Head of caudate nucleus (tissue), 42 donors: ENCODE measurements at places on chromosomes 1 and 21.

- DNase-seq, result no peak
These were observed 5.6 kb downstream of the OSBPL9 start for GRCh38 chr1:51622455-51622913.

- DNase-seq, result no peak
These were observed 416.7 kb downstream of the LRRIQ3 start for GRCh38 chr1:73781251-73781650.

- no peak for DNase-seq
These were observed 135.5 kb downstream of the ESRRG start for GRCh38 chr1:216587715-216588114.

DNA sequence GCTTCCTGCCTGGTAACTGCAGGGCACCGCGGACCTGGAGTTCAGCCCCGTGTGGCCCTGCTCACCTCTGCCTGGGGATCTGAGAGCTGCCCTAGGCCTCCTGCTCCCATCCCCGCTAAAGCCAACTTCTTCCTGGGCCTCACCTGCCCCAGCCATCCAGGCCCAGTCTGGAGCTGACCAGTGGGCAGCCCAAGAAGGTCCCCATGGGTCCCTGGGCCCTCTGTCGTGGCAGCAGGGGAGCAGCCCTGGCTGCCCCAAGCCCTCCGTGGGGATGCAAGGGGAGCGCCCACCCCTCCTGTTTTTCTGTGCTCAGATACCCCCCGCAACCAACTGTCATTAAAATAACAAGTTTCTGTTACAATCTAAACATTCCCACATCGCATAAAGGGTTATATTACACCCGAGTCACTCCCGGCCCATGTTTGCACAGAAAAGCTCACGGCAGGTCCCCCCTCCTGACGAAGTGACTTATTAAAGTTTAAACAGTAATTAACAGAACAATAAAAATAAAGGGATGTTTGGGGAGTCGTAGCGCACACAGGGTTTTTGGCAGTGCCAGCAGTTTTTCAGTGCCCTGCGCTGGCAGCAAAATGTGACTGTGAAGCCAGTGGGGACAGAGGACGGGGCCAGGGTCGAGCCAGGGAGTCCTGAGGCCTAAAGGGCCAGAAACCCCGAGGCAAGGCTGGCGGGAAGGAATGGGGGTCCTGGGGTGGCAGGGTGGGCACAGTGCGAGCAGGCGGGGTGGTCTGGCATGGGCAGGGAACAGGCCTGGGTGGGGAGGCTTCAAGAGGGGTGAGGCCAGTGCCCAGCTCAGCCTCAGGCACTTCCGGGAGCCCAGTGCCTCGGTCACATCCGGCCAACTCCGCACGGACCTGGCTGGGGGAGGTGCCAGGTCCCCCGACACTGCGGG lies 121.5 kb downstream of the CASZ1 start:
- DNase-seq, result no peak

DNA sequence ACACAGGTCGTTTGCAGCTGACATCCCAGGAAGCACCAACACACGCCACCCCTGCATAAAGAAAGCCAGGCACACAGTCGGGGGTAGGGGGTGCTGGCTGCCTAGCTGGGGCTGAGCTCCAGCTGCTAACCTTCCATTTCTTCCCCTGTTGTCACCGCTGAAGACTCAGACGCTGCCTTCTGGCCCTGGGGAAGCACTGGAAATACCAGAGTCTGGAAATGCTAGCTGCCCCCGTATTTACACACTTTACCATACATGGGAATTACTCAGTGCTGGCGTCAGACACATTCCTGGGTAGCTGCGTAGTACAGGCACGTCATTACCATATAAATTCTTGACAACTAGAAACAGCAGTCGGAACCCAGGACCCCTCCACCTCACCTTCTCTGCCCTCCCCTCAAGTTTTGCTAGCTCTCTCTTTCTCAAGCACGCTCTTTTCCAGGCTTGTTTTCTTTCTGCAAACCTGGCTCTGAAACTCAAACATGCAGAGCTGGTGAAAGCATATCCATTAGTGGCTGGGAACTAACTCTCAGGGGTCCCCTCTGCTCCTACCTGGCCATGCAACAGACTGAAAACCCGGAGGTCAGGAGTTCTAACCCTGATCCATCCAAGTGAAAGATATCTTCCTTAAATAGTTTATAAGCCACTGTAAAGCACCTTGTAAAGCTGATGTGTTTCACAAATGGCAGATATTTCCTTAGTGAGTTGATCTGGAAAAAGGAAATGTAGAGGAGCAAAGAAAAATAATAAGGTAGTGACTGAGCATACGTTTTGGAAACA lies 3.3 kb downstream of the CSRP1 start:
- DNase-seq, result no peak

- DNase-seq, result no peak
These were observed 239.8 kb upstream of the RAB4A start for GRCh38 chr1:229031061-229031460.

- DNase-seq, result no peak
These were observed 8.4 kb downstream of the HCN3 start for GRCh38 chr1:155285631-155286044.

DNA sequence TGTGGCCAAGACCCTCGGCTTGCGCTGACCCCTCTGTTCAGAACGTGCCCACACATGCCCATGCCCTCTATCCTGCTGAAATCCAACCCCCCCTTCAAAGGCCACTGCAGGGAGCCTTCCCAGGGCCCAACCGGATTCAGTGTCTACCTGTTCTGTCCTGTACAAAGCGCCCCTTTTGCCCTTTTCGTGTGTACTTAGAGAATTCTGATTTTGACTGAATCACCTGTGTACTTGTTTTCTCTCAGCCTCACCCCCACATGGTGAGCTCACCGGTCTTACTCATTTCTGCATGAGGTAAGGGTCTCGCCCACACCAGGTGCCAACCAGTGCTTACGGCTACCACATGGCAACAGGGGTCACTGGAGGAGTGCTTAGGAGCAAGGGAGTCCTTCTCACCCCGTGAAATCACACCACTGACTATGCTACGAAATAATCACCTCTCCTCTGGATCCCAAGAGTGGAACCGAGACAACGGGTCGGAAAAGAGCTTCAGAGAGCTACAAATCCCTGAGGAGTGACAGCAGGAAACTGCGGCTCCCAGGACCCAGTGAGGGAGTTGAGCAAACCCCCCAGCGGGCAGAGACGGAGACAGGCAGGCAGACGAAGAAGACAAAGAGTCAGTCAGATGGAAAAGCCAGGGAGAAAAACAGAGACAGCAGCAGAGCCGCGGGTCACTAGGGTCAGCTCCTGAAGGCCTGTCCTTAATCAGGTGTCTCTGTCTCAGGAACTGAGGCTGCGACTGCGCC lies 2.1 kb upstream of the S100A2 start:
- DNase-seq, result no peak

- DNase-seq, result no peak
These were observed 78.5 kb downstream of the FHAD1 start for GRCh38 chr1:15325375-15326085.

DNA sequence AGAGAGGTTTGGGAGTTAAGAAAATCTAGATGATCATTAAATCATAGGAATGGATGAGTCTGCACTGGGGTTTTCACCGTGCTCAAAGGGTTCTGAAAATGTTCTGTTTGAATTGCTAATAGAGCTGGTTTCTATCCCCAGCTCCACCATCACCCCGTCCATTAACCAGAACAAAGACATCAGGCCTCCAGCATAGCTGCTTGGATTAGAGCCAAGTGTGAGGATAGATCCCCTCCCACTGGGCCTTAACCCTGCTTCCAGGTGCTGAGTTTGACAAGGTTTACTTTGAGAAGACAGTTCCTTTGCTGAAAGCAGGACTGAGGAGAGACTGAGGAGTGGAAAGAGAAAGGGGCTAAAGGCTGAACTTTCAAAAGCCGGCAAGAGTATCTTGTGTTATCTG lies 48.3 kb downstream of the MPZL1 start:
- no peak for DNase-seq

GRCh38 chr1:229253151-229253974 lies 17.5 kb upstream of the RAB4A start:
- no peak for DNase-seq

DNA sequence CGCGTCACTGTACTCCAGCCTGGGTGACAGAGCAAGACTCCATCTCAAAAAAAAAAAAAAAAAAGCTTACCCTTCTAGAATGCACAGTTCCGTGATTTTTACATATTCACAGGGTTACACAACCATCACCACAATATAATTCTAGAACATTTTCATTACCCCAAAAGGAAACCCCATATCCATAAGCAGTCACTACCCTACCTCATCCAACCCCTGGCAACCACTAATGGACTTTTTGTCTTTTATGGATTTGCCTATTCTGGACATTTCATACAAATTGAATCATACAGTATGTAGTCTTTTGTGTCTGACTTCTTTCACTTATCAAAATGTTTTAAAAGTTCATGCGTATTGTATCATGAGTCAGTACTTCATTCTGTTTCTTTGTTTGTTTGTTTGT lies 22.8 kb downstream of the SYF2 start:
- DNase-seq, result no peak

- DNase-seq, result no peak
These were observed 89.7 kb downstream of the BCAR3 start for GRCh38 chr1:93591676-93592550.

DNA sequence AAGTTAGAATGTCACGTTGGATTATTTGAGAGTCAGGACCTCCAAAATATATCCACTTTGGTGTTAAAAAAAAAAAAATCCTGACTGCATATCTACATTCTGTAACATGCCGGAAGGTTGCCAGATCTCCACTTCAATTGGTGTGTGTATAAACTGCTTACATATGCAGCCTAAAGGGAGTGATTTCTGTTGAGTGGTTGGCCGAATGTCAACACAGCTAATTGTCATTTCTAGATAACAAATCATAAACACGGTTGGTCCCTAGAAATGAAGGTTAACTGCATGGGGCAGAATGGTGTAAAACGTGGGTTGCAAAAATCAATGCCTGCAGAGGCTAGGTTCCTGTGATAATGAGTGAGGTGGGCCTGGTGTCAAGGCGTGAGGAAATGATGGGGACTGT lies 15.0 kb upstream of the ROR1 start:
- DNase-seq, result no peak

DNA sequence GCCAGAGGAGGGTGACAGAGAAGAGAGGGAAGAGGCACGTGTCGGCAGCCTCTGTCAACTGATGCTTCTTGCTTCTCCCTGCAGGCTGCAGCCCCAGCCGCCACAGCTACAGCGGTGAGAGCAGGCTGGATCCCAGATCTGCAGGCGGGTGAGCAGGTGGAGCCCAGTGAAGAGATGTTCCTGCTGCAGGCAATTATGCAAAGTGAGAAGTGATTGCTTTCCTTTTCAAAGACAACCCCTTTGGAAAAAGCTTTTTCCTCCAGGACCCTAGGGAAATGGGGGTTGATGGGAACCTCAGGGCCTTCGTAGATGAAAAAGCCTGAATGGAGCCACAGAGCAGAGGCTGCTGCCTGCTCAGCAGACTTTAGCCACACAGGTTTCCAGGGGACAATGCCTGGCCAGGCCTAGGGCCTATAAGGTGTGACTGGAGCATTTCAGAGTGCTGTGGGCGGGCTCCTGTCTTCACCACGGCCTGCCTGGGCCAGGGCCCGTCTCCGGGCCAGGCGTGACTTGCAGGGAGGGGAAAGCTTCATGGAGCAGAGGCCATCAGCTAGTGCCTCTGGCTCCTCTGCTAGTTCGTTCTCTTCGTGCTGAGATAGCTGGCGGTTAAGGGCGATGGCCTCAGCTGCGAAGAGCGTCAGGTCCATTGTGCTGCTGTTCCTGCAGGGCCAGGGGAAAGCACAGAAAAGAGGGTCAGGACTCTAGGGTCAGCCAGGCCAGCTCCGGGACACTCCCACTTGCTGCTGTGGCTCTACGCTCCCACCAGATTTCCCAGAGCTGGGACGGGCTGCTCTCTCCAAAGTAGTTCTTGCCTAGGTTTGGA lies 6.9 kb upstream of the KNCN start:
- DNase-seq, result peak; percentile 69

- no peak for DNase-seq
These were observed 4.0 kb downstream of the ZBTB7B start for GRCh38 chr1:155006601-155007101.

DNA sequence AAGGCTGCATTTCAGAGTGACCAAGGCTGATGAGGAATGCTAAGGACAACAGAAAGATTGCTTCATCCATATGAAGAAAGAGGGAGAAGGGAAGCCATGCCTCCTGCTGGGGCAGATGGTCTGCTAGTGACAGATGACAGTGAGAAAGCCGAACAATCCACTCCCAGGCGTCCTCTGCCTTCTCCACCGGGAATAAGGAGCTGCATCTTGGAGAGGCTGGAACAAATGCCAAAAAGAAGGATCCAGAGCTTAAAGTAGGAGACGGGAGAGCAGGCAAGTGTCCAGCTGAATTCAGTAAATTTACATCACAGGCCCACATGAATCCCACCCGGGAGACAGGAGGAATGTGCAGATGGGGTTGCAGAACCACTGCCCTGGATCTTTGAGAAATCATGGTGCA lies 33.4 kb downstream of the DDX20 start:
- no peak for DNase-seq

DNA sequence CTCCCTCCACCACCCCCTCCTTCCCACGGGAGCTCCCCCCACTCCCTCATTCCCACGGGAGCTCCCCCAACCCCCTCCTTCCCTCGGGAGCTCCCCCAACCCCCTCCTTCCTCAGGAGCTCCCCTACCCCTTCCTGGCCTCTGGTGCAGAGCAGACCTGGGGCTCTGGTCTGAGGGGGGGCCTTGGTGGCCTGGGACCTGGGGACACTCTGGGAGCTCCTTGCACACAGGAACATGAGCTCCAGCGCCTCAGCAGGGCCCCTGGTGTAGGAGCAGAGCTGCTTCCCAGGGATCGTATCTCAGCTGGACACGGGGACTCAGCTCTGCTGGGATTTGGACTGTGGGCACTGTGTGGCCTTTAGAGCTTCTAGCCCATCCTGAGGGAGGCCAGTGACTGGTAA lies 19.7 kb upstream of the PRSS38 start:
- DNase-seq, result no peak

DNA sequence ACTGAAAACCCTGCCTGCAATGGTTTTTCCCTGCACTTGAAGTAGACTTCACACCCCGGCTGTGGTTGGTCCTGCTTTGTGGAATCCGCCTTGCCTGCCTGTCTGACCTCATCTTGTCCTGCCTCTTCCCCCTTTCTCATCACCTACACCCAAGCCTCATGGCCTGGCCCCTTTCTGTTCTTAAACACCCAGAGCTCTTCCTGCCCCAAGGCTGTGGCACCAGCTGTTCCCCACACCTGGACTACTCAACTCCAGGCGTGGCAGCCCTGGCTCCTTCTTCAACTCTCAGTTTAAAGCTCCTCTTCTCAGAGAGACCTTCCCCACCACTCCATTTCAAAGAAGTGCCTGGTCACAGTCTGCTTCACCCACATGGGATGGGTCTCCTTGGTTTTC lies 27.0 kb downstream of the KIAA1614 start:
- DNase-seq, result no peak

GRCh38 chr1:41232305-41232704 lies 9.8 kb downstream of the SCMH1 start:
- no peak for DNase-seq

- no peak for DNase-seq
These were observed 232.1 kb downstream of the LMO4 start for GRCh38 chr1:87560601-87561360.
